Fibroblast of skin of back (primary cell): ENCODE measurements at places on chromosomes 4 and X.

GRCh38 chr4:174629265-174629664 is 107.0 kb upstream of the HPGD start:
- no peak for DNase-seq

GRCh38 chrX:54639346-54640102 is 109.5 kb downstream of the GNL3L start:
- DNase-seq: peak; percentile 97

DNA sequence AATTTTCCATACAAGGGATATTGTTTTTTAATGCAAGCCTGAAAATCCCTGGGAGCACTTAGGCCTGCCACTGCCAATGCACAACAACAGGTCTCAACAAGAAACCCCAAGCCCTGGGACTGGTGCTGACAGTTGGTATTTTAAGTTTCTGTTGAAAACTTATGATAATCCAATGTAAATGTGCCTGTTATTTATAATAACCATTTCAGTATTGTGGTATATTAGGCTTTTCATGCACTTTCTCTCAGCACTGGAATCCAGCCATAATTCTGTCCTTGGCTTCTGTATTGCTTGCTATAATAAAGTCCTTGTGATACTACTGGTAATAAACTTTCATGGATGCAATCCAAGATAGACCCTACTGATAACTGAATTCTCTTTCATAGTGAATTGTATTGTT is 218.9 kb downstream of the PCDH7 start:
- DNase-seq: no peak

DNA sequence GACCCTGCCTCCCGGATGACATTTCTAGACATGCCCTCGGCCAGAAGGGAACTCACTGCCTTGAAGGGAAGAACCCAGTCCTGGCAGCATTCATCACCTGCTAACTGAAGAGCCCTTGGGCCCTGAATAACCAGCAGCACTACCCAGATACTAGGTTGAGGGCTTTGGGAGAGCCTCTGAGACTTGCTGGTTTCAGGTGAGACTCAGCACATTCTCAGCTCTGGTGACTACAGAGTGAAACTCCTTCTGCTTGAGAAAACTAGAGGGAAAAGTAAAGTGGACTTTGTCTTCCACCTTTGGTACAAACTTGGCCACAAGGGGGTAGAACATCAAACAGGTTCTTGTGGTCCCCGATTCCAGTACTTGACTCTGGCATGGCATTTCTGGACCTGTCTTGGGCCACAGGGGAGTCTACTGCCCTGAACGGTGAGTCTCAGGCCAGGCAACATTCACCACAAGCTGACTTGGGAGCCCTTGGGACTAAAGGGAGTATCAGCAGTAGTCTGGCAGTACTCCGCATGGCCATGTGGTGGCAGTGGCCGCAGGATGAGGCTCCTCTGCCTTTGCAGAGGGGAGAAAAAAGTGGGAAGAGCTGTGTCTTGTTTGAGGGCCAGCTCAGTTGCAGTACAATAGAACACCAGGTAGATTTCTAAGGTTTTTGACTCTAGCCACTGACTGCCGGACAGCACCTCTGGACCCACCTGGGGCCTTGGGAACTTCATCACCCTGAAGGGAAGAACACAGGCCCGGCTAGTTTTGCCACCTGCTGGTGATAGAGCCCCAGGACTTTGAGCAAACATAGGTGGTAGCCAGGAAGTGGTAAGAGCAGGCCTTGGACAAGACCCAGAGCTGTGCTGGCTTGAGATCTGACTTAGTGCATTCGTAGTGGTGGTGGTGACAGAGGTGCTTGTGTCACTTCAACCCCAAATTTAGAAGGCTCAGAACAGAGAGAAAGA is 414.8 kb downstream of the OPHN1 start:
- peak; percentile 9 for DNase-seq

- DNase-seq: peak; percentile 30
Measured at GRCh38 chr4:20831746-20832145, 131.5 kb downstream of the PACRGL start.

- no peak for DNase-seq
Measured at GRCh38 chr4:6703786-6704185, 5.9 kb downstream of the MRFAP1L1 start.

DNA sequence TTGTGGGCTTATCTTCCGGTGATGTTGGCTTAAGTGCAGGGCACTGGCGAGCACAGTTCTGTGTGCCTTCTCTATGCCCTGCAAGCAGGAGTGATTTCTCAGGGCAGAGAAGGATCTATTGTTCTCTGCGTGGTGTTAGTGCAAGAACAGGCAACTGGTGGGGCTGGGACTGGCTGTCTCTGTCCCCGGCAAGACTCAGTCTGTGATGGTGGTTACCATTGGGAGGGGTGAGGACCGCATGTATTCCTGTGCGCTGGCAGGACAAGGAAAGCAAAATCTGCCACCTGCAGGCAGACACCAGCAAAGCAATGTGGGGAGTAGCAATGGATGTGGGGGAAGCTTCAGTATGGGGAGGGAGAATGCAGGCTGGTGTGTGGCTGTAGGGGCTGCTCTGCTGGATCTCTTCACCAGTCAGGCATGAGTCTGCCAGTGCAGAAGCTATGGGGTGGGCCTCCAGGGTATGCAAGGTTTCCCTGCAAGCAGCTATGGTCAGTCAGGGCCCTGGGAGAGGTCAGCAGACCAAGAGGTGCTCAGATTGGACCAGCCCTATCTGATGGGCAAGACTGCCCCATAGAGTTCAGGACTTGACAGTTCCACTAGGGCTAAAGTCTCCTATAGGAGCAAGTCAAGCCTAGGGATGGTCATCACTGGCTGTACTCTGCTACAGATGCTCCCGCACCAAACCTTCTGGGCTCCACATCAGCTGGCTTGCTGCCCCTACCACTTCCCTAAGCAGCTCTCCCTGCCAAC is 16.8 kb downstream of the PF4 start:
- no peak for DNase-seq

DNA sequence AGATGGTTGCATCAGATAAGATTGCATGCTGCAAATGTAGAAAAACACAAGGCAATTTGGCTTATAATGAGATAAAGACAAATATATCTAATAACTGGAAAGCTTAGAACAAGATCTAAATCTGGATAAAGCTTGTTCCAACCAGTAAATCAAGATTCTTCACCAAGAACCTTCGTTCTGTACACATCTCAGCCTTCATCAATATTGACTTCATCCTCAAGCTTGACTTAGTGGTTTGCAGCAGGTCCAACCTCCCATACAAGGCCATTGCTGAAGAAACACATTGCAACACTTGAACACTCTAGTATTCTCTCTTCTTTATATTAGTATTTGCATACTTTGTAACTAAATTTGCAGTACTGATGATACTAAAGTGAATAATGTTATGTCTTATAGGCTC is 407.6 kb downstream of the TLL1 start:
- DNase-seq: no peak

- peak; percentile 11 for DNase-seq
Measured at GRCh38 chr4:86333236-86333635, 26.6 kb downstream of the MAPK10 start.

- DNase-seq: no peak
Measured at GRCh38 chr4:169416997-169417396, 146.2 kb upstream of the SH3RF1 start.

- DNase-seq: no peak
Measured at GRCh38 chrX:68894142-68894512, 65.3 kb downstream of the EFNB1 start.
